ENCODE measurements at places on chromosomes 12 and 14. TPM values are rescaled to one million over a fixed set of nuclear protein-coding genes. Genes with fewer than 3 reads are reported as not detected.
A peak's percentile ranks its signal among the peaks of the same experiment; 100 is the strongest.

- no peak for DNase-seq
Measured at GRCh38 chr12:5051913-5052312, 8.2 kb downstream of the KCNA5 start.

DNA sequence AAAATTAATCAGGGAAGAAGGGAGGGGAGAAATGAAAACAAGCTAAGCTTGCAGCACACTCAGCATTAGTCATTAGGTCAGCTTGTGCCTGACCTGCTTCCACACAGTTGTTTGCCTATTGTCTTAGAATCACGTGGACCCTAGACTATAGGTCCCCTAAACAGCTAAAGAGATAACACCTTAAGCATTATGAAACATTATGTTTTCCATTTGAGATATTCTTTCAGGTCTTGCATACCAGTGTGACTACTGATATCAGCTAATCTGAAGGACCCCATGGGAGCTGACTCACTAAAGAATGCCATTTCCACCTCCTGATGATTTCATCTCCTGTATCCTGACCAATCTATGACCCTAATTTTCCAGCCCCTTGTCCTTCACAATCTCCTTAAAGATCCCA is 154.1 kb upstream of the FUT8 start:
- no peak for DNase-seq

GRCh38 chr14:35385042-35385839 is 19.3 kb downstream of the NFKBIA start:
- peak; percentile 63 for DNase-seq

DNA sequence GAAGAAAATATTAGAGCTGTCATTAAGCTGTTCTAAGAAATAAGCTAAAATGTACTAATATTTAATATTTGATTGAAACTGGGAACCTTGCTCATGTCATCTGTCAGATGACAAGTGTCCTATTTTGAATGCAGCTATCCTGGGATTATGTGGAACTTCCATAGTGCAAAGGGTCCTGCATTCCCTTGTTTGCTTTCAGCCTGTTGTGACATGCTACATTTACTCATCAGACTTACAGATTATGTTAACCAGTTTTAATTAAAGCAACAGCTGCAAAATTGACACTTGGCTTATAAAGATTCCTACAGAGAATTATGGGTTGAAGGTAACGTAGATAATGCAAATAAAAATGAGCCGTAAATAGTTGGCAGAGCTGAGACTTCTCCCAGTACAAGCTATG is 458.4 kb upstream of the RGS6 start:
- DNase-seq, result no peak

DNA sequence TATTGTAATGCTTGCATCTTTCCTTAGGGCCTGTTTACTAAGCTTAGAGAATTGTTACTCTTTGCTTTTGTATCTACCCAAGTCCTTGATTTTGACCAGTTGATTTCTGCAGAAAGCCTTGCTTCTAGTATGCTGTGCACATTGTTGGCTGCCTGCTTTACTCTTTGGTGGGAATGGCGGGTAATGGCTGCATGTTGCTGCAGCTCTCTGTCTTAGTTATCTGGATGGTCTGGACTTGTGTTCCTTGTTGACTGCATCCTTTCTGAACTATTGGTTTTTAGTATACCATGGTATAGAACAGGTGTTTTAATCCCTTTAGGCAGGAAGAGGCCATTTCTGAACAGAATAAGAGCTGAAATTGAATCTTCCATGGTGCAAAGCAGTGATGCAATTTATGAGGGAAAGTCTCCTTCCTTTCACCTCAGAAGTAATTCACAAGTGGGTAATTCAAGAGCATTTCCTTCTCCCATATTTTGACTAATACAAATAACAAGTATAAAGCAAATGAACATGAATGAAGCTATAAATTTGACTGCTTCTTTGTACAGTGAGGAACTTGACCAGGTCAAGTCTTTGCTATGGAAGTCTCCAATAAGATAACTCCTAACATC is 466.4 kb downstream of the NPAS3 start:
- DNase-seq, result no peak

DNA sequence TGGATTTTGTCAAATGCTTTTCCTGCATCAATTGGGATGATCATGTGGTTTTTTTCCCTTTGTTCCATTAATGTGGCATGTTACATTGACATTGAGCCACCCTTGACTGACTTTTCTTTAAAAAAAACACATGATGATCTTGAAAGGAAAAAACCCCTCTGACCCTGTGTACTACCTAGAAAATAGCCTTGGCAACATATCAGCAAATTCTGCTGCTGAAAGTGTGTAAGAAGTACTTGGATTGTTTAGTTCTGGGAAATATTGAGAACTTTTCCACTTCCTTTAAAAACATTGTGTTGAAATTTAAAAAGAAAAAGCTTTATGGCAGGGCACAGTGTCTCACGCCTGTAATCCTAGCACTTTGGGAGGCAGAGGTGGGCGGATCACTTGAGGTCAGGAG is 20.7 kb downstream of the ACACB start:
- no peak for DNase-seq

DNA sequence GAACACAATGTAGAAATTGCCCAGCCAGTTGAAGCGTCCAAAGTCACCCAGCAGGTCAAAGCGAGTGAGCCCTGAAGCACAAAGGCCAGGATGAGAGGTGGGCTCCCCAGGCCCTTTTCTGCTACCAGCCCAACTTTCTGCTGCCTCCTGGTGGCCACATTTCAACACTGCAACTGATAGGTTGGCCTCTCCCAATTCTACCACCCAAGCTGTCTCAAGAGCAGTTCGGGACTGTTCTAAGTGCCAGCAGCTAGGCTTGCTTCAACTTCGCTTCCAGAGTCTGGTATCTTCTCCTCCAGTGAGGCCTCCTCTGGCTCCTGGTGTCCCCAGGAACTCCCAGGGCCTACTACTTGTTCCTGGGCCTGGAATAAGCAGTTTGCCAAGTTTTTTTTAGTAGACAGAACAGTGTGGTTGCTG is 3.4 kb upstream of the DHH start:
- DNase-seq, result peak; percentile 31

- no peak for DNase-seq
Measured at GRCh38 chr14:51901475-51902024, 41.1 kb downstream of the GNG2 start.

GRCh38 chr12:6311822-6312528 is 1.5 kb downstream of the PLEKHG6 start:
- DNase-seq, result no peak

GRCh38 chr12:19639781-19640415 is 200.6 kb downstream of the AEBP2 start:
- DNase-seq, result no peak

DNA sequence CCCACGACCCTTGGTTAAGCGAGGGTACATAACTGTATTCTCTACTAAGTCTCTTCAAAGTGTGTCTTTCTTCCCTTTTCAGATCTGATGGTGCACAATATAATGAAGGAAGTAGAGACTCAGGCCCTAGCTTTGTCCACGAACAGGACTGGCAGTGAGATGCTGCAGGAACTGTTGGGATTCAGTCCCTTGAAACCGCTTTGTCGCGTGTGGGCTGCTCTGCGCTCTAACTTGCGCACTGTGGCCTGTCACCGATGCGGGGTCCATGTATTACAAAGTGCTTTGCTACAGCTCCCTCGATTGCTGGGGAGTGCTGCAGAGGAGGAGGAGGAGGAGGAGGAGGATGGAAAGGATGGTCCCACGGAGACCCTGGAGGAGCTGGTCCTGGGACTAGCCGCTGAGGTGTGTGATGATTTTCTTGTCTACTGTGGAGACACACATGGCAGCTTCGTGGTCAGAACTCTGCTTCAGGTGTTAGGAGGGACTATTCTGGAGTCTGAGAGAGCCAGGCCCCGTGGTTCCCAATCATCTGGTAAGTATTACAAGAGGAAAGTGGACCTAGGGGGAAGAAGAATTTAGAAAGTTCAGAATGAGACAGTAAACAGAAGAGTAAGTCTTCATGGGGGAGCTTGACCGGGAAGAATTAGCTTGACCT is 803 bp downstream of the NOP9 start:
- no peak for DNase-seq

GRCh38 chr12:115611477-115611876 is 666.0 kb downstream of the MED13L start:
- DNase-seq, result no peak

DNA sequence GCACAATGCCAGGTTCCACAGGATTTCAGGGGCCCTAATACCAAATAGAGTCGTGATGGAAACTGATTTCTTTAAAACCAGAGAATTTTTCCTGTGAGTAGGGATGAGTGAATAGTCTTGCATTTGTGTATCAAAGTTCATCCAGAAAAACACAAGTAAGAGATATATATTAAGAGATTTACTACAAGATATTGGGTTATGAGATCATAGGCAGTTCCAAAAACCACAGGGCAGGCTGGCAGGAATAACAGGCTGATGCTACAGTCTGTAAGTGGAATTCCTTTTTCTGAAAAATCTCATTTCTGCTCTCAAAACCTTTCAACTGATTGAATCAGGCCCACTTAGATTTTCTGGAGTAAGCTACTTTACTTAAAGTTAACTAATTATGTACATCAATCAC is 1756.2 kb upstream of the SEL1L start:
- no peak for DNase-seq

DNA sequence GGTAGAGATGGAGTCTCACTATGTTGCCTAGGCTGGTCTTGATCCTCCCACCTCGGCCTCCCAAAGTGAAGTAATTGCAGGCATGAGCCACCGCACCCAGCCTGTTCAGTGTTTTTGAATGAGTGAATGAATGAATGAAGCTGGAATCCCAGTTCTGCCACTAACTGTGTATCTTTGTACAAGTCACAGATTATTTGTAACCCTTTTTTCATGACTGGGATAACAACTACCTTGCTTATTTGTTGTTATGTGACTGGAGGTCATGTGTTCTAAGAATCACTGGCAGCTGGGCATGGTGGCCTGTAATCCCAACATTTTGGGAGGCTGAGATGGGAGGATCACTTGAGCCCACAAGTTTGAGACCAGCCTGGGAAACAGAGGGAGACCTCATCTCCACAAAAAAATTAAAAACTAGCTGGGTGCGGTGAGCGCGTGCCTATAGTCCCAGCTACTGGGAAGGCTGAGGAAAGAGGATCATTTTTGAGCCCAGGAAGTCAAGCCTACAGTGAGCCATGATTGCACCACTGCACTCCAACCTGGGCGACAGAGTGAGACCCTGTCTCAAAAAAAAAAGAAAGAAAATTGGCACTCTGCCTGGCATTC is 13.3 kb upstream of the NUMB start:
- DNase-seq, result no peak

GRCh38 chr12:84807249-84807648 is 105.3 kb downstream of the SLC6A15 start:
- no peak for DNase-seq

GRCh38 chr14:56273155-56273554 is 154.9 kb downstream of the PELI2 start:
- DNase-seq, result no peak

- no peak for DNase-seq
Measured at GRCh38 chr14:102452302-102452701, 57.3 kb downstream of the ANKRD9 start.

GRCh38 chr14:68412505-68413465 is 380.1 kb downstream of the ZFP36L1 start:
- no peak for DNase-seq

- peak; percentile 4 for DNase-seq
Measured at GRCh38 chr12:66352197-66352596, 49.9 kb downstream of the HELB start.

GRCh38 chr12:102951841-102952240 is 5.6 kb upstream of the ASCL1 start:
- DNase-seq, result no peak

GRCh38 chr12:47317175-47317915 is 237.6 kb upstream of the AMIGO2 start:
- no peak for DNase-seq

- DNase-seq, result no peak
Measured at GRCh38 chr14:55131370-55132137, 2.5 kb downstream of the LGALS3 start.

- DNase-seq, result no peak
Measured at GRCh38 chr14:104968153-104968527, 10.0 kb downstream of the AHNAK2 start.

DNA sequence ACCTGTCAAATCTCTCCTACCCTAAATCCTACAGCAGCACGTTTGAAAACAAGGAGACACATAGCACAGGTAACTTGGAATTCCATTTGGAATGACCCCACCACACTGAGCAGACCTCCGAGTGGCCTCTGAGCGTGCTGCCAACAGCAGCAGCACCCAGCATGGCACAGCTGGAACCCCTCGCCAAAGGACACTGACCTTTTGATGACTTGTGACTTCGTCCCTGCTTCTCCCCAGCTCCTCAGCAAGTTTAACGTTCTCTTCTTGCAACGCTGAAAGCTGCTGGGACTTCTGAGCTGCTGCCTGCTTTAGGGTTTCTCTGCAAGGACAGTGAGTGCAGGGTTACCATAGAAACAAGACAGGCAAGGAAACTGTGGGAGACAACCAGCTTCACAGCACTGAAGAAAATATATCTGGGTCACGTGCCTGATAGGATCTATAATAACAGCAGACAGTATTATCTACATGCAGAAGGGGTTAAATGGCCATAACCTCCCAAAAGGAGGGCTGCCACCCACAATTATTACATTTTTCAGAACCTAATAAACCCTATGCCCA is 43.3 kb upstream of the VPS33A start:
- no peak for DNase-seq

GRCh38 chr12:104411826-104412641 is 44.7 kb upstream of the CHST11 start:
- DNase-seq, result no peak

- no peak for DNase-seq
Measured at GRCh38 chr12:76057326-76057725, 25.8 kb upstream of the PHLDA1 start.

DNA sequence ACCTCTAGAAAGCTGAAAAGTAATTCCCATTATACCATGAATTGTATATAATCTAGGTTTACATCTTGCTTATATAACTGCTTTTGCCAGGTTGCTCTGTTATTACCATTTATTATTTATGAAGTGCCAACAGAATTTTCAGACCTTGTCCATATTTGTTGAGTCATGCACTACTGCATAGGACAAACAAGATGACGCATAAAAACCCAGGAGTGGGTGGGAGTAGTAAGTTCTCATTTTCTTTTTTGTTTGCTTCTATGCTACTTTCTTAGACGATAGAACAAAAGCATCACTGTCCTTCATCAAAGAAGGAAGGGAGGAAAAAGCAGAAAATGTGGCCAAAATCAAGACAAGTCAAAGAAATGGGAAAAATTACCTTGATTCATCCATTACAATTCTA is 119.0 kb upstream of the RASSF8 start:
- DNase-seq, result no peak

DNA sequence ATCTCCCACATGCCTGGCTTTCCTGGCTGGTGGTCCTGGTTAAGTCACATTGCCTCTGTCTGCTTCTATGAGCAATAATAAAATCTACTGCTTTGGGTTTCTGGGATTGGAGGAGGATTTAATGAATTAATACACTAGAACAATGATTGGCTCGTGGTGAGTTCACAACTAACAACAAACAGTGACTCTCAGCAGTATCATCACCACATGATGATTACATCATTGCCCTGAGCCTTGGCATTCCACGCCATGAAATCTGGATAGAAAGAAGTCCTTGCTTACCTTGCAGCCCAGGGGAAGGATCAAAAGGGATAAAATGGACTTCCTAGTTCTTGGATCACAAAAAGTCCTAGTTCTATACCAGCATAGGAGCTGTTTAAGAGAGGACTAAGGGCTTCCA is 1069.0 kb downstream of the VRK1 start:
- no peak for DNase-seq

HRK gene
- polyA plus RNA-seq, result 0.39 TPM

CDKL1 gene
- polyA plus RNA-seq, result 7.7 TPM

KRT80 gene
- polyA plus RNA-seq, result 0.70 TPM

CFAP251 gene
- polyA plus RNA-seq, result 15.4 TPM

ABCD2 gene
- polyA plus RNA-seq, result not detected

FAM186B gene
- 0.93 TPM for polyA plus RNA-seq

KRT72 gene
- not detected for polyA plus RNA-seq

OR4K14 gene
- not detected for polyA plus RNA-seq

CLEC2A gene
- not detected for polyA plus RNA-seq

All from renal pelvis (tissue), 12 donors.